ENCODE measurements at places on chromosomes 5 and 9.

DNA sequence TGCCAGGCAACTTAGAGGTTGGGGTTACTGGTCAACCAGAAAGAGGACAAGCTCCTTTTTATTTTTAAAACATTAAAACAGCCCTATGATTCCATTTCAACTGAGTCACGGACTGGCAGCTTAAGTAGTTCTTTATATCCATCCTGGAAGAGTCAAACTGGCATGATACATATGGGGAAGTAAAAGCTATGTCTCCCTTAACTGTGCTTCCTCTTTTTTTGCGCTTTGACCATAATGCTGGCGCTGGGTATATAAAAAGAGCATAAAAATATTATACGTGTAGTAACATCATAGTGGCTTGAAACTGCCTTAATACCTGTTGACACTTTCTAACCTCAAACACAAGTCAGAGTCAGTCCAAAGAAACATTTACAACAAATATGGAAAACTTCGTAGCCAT is 274.4 kb downstream of the CSNK1G3 start:
- no peak for DNase-seq

GRCh38 chr5:1754531-1755220 is 45.0 kb downstream of the MRPL36 start:
- no peak for DNase-seq

- DNase-seq = peak; percentile 44
These were observed 2.8 kb downstream of the IL3 start for GRCh38 chr5:132063090-132063911.

GRCh38 chr5:125043781-125044391 is 297.4 kb upstream of the ZNF608 start:
- peak; percentile 85 for DNase-seq

- no peak for DNase-seq
These were observed 26.8 kb upstream of the GARNL3 start for GRCh38 chr9:127237801-127238200.

DNA sequence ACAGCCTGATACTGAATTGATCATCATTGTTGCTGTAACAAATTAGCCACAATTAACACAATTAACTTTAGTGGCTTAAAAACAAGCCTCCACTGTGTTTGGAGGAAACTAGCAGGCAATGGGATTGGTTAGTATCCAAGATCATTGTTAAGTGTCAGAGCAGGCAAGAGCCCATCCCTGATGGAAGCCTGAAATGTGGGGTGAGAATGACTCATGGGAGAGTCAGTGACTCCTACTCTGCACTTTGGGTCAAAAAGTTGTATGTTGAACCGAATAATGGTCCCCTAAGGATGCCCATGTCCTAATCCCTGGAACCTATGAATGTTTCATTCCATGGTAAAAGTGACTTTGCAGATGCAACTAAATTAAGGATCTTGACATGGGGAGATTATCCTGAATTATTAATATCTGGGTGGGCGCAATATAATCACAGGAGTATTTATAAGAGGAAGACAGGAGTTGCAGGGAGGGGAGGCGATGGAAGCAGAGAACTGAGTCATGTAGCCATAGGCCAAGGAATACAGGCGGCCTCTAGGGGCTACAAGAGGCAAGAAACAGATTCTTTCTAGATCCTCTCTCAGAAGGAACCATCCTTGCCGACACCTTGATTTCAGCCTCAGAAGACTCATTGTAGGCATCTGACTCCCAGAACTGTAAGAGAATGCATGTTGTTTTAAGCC is 28.8 kb downstream of the ALG2 start:
- peak; percentile 24 for DNase-seq

- no peak for DNase-seq
These were observed 63.3 kb upstream of the RUSC2 start for GRCh38 chr9:35426627-35427026.
